ENCODE measurements at places on chromosomes 6 and 20.

DNA sequence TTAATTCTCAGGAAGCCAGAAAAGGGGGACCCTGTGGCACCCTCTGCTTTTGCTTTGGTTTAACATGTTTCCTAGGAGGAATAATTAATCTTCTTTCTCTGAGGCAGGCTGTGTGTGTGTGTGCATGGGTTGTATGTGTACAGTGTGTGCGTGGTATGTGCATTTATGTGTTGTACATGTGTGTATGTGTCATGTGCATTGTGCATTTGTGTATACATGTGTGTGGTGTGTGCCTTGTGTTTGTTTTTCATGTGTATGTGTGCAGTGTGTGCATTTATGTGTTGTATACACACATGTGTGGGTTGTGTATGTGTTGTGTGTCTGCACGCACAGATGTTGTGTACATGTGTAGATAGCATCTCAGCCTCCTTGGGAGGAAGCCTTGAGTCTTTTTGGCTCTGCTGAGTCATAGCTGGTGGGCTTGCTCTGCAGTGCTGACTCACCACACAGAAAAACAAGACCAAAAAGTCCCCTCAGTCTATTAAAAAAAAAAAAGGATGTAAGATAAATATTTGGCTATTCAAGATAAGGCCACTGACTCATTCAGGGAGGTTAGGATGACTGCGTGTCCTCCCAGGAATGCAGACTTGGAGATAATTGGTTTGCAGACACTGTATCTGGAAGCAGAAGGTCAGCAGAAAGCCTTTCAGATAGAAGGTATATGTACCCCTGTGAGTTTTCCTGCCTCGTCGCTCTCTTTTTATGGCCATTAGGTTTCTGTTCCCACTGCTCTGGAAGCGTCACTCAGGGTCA is 58.6 kb downstream of the SYNJ2 start:
- DNase-seq, result peak; percentile 32

DNA sequence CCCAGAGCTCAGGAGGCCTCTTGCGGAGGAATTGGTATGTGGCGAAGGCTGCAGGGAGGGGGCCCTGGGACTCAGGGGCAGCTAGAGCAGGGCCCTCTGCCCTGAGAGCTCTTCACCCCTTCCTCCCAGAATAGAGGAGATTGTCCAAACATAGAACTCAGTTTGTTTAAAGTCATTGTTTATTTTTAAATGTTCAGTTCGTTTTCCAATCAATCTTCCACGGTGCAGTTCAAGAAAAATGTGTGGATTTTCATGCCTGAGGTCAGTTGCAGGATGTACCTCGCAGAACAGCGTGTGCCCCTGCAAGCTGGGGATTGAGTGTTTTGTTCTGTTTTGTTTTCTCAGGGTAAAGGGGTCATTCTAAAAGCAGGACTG is 37.2 kb downstream of the MGME1 start:
- no peak for DNase-seq

- DNase-seq, result no peak
Measured at GRCh38 chr20:9215539-9215938, 146.7 kb downstream of the PLCB4 start.

GRCh38 chr6:26180346-26180745 is 93.1 kb downstream of the HFE start:
- no peak for DNase-seq

DNA sequence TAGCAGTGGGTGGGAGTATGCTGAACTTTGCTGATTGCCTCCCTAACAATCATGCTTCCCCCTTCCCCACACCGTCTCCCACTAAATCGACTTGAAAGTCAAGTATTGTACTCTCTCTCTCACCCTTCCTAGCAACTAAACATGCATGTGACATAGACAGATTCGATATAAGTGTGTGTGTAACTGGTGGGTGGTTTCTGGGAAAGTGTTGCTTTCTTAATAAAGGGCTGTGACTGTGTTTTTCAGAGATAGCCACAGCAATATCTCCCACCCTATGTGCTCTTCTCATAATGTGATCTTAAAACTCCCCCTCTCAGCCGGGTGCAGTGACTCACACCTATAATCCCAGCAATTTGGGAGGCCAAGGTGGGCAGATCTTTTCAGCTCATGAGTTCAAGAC is 49.3 kb upstream of the E2F3 start:
- DNase-seq, result no peak

DNA sequence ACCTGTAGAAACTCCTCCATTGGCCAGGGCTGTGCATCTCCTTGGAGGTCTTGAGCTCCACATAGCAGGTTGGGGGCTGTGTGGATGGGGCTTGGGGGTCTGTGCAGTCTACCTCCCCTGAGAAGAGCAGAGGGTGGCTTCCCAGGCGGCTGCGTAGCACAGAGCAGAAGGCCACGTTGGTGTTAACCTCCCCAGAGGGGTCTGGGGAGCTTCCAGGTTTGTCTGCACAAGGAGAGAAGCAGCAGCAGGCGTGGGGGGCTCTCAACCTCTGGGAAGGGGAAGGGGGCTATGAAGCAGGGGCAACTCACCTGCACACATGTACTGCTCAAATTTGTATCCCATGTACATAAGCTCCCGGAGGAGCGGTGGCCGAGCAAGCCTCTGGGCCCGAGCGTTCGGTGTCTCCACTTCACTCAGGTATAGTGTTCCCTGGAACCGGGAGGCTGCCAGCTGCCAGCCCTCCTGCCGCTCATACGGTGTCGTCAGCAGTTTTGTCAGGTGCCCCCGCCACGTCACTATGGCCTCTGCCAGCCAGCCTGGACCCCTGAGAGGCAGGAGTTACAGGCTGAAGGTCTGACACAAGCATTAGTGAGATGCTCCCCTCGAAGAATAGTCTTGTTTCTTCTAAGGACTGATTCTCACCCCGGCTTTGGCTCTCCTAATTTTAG is 1.2 kb downstream of the DXO start:
- DNase-seq, result no peak

DNA sequence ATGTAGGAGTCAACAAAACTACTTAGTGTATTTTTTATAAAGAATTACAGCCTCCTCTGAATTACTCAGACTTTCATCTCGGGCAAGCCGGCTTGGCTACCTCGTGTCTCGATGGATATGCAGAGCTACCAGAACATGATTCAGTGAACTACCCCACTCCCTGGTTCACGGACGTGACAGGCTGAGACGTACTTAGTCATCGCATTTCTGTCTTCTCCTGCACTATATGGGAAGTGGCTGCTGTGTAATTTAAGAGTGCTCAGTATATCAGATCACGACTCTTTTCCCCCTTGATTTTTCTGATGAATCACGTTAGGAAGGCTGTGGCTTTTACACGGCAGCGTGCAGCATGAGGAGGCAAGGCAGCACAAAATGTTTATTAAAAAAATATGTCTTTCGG is 302.7 kb upstream of the ZFP64 start:
- peak; percentile 42 for DNase-seq

DNA sequence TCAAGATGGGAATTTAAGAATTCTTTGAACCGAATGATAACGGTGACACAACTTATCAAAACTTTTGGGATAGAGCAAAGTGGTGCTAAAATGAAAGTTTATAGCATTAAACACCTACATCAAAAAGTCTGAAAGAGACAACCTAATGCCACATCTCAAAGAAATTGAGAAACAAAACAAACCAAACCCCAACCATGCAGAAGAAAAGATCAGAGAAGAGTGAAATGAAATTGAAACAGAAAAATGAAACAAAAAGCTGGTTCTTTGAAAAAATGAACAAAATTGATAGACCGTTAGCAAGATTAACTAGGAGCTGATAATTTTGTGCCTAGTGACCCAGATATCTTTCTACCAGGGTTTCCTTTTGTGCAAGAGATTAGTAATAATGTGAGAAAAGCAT is 248.0 kb upstream of the EYS start:
- no peak for DNase-seq

GRCh38 chr20:8562356-8562755 is 430.3 kb downstream of the PLCB1 start:
- DNase-seq, result no peak

GRCh38 chr6:122075084-122075838 is 324.2 kb upstream of the HSF2 start:
- DNase-seq, result no peak

- DNase-seq, result no peak
Measured at GRCh38 chr20:63831646-63831992, 555 bp upstream of the ZBTB46 start.

- DNase-seq, result no peak
Measured at GRCh38 chr6:9620263-9620662, 794.6 kb downstream of the TFAP2A start.

GRCh38 chr20:32762754-32763201 is 593 bp downstream of the DNMT3B start:
- DNase-seq, result peak; percentile 24

- DNase-seq, result no peak
Measured at GRCh38 chr20:22762576-22763256, 178.3 kb upstream of the FOXA2 start.

- peak; percentile 45 for DNase-seq
Measured at GRCh38 chr6:37171201-37171969, 1.4 kb downstream of the PIM1 start.

DNA sequence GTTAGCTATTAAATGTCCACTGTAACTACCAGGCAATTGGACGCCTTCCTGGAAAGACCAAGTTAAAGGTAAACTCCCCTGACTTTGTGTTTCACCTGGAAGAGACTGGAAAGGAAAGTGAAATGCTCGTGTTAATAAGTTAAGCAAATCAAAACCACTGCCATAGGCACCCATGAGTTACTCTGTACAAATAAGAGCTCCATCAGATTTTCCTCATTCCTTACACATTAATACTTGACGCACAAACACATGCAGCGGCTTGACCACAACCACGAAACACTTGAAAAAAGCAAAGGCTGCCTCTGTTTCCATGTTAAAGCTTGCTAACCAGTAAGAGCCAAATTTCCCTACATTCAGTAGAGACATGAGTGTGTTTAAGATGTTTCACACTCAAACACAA is 19.8 kb downstream of the GCM1 start:
- DNase-seq, result no peak

- no peak for DNase-seq
Measured at GRCh38 chr6:119195848-119196247, 117.4 kb upstream of the FAM184A start.

DNA sequence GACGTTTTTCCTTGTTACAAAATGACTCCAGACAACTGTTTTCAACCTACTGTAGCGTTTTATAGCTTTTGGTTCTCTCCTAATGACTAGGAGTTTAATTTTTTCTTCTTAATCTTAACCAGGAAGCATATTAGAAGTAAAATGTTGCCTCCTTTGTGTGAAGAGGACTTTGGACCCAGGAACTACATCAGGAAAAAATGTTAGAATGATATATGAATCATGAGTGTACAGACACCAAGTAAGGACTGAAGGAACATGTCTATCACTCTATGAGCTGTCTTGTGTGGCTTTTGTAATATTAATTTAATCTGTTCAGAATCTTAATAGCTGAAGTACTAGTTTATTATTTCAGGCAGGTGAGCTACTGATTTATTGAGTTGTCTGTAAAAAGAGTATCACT is 71.0 kb upstream of the MARCKS start:
- DNase-seq, result no peak

- DNase-seq, result no peak
Measured at GRCh38 chr20:10074513-10074912, 39.7 kb downstream of the ANKEF1 start.

- peak; percentile 60 for DNase-seq
Measured at GRCh38 chr20:34522969-34523871, 7.0 kb downstream of the DYNLRB1 start.

DNA sequence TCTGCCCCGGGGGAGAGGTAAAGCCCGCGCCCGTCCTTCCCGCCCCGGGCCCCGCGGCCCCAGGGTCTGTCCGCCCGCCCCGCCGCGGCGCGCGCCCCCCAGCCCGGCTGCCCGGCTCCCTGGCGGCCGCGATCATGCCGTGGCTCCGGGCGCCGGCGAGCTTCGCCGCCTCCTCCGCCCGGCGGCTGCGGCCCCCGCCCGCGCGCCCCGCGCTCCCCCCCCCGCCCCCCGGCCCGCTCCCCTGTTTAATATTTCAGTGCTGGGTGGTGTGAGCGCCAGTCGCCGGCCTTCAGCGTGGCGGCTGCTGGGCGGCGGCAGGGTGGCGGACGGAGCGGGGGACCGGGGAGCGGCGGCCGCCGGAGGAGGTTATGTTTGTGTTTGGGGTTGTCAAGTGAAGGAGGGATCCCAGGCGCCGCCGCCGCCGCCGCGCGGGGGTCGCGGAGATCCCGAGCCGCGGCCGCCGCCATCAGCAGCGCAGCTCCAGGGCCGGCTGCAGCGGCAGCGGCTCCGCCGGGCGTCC is at the start of gene HIVEP1:
Gene HIVEP1 (plus strand): TSS at position 275 of the 520 bp plus-strand sequence. CDS start 3,317 bp downstream, outside the sequence.
- DNase-seq, result peak; percentile 35

DNA sequence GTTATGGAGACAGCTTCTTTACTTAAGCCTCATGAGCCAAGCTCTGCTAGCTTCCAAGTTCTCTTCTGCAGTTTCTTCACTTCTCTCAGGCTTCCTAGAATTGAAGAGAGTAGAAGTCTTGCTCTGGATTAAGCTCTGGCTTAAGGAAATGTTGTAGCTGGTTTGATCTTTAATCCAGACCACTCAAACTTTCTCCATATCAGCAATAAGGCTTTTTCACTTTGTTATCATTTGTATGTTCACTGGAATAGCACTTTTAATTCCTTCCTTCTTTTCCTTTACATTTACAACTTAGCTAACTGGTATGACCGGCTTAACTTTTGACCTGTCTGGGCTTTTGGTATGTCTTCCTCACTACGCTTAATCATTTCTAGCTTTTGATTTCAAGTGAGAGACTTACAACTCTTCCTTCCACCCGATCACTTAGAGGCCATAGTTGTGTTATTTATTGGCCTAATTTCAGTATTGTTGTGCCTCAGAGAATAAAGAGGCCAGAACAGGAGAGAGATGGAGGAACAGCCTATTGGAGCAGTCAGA is 236.6 kb upstream of the BMP2 start:
- DNase-seq, result no peak

GRCh38 chr6:128235556-128235955 is 284.8 kb downstream of the PTPRK start:
- DNase-seq, result no peak

GRCh38 chr20:59569305-59569704 is 35.0 kb upstream of the PHACTR3 start:
- DNase-seq, result no peak

DNA sequence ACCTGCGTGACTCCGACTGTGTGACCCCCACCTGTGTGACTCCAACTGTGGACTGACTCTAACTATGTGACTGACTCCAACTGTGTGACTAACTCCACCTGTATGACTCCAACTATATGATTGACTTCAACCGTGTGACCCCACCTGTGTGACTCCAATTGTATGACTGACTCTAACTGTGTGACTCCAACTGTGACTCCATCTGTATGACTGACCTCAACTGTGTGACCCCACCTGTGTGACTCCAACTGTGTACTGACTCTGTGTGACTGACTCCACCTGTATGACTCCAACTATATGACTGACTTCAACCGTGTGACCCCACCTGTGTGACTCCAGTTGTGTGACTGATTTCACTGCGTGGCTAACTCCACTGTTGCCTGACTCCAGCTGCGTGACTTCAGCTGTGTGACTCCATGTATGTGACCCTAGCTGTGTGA is 38.6 kb downstream of the SYNJ2 start:
- DNase-seq, result no peak

DNA sequence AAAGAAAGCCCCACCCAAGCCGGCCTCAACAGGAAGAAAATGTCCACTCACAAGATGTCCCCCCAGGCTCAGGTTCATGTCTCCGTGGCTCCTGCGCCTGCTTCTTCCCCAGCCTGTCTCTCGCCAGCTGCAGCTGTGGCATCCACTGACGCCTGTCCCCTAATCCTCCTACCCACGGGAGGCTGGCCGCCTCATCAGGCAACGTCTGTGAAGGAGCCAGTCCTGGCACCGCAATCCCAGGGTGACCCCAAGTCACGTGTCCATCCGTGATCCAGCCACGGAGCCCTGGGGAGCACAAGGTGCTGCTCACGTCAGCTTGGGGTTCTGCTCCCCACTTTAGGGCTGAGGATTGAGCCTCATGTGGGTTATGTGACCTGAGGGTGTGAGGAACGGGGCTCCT is 640.3 kb downstream of the CDH26 start:
- DNase-seq, result no peak

GRCh38 chr6:98840385-98840784 is 6.0 kb downstream of the POU3F2 start:
- no peak for DNase-seq
